CD4-positive, alpha-beta T cell treated with Interleukin-17A for 4 hours (primary cell): ENCODE measurements at places on chromosomes 5 and 9.

GRCh38 chr9:79764374-79764773 lies 192.6 kb downstream of the TLE4 start:
- DNase-seq: no peak

DNA sequence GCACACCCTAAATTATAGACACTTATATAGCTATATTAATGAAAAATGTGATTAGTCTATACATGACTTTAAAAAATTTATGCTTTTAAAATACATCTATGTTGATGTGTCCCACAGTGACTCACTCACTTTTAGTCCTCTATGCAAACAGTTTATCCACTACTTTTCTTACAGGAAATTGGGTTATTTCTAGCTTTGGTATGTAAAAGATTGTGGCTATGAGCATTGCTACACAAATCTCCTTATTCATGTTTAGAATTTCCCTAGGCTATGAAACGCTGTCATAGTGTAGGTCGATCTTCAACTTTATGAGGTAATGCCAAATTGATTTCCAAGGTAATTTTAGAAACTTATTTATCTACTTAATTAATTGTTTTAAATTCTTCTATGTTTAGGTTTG lies 687.4 kb downstream of the PRR16 start:
- DNase-seq: no peak

- DNase-seq: no peak
Measured at GRCh38 chr9:27569406-27569805, 3.9 kb downstream of the C9orf72 start.

- DNase-seq: no peak
Measured at GRCh38 chr9:34501889-34502425, 20.8 kb downstream of the ENHO start.

GRCh38 chr5:172862165-172862801 lies 28.2 kb downstream of the ERGIC1 start:
- DNase-seq: no peak
